ENCODE measurements at places on chromosomes 2 and 18. TPM values are rescaled to one million over a fixed set of nuclear protein-coding genes. Genes with fewer than 3 reads are reported as not detected.

CCDC102B gene
- total RNA-seq, result 20.1 TPM

IL36G gene
- total RNA-seq, result not detected

NR4A2 gene
- 7.8 TPM for total RNA-seq

KCNG3 gene
- 0.16 TPM for total RNA-seq

DLGAP1 gene
- 80.2 TPM for total RNA-seq

REG1B gene
- not detected for total RNA-seq

MC2R gene
- total RNA-seq, result not detected

PLB1 gene
- 2.3 TPM for total RNA-seq

RNF152 gene
- 97.9 TPM for total RNA-seq

NCKAP5 gene
- total RNA-seq, result 14.0 TPM

ABCB11 gene
- 0.16 TPM for total RNA-seq

PDCD1 gene
- total RNA-seq, result not detected

KLF7 gene
- 69.7 TPM for total RNA-seq

SOX11 gene
- total RNA-seq, result 413 TPM

LCLAT1 gene
- total RNA-seq, result 34.8 TPM

RAB6C gene
- 0.78 TPM for total RNA-seq

KIAA2012 gene
- 0.47 TPM for total RNA-seq

FLACC1 gene
- 3.7 TPM for total RNA-seq

DSG4 gene
- not detected for total RNA-seq

TMSB10 gene
- total RNA-seq, result 2,498 TPM

GPR35 gene
- total RNA-seq, result 0.31 TPM

RAB31 gene
- total RNA-seq, result 27.6 TPM

VSNL1 gene
- 23.1 TPM for total RNA-seq

EGR4 gene
- not detected for total RNA-seq

TIGD1 gene
- total RNA-seq, result 11.2 TPM

SERPINB10 gene
- total RNA-seq, result not detected

BCL2L11 gene
- total RNA-seq, result 3.7 TPM

NMS gene
- not detected for total RNA-seq

SELENOI gene
- total RNA-seq, result 70.2 TPM

TMX3 gene
- total RNA-seq, result 84.7 TPM

SLC38A11 gene
- total RNA-seq, result 5.0 TPM

LYPD6B gene
- total RNA-seq, result 12.5 TPM

OBSL1 gene
- 39.9 TPM for total RNA-seq

C2orf15 gene
- 3.7 TPM for total RNA-seq

TMEM17 gene
- 6.4 TPM for total RNA-seq

KCNJ13 gene
- total RNA-seq, result 1.1 TPM

GKN2 gene
- total RNA-seq, result not detected

Data from occipital lobe (tissue), 3 donors.